ENCODE measurements at places on chromosomes 2 and 18. TPM values are rescaled to one million over a fixed set of nuclear protein-coding genes. Genes with fewer than 3 reads are reported as not detected.

The GRHL1 gene
- under 0.01 TPM for total RNA-seq

The DBI gene
- 76.7 TPM for total RNA-seq

The UBR3 gene
- 67.8 TPM for total RNA-seq

The PLGLB1 gene
- 2.1 TPM for total RNA-seq

The RND3 gene
- total RNA-seq = 44.4 TPM

The TMEM200C gene
- 0.52 TPM for total RNA-seq

The C2orf78 gene
- total RNA-seq = not detected

The OSGEPL1 gene
- total RNA-seq = 15.1 TPM

The C2orf76 gene
- 10.4 TPM for total RNA-seq

The GREB1L gene
- total RNA-seq = 12.5 TPM

The UGT1A4 gene
- not detected for total RNA-seq

The LRRC30 gene
- 9.4 TPM for total RNA-seq
